Urinary bladder (tissue), 4 donors: ENCODE measurements at places on chromosomes 5 and 9. TPM values are rescaled to one million over a fixed set of nuclear protein-coding genes. Genes with fewer than 3 reads are reported as not detected.

DNA sequence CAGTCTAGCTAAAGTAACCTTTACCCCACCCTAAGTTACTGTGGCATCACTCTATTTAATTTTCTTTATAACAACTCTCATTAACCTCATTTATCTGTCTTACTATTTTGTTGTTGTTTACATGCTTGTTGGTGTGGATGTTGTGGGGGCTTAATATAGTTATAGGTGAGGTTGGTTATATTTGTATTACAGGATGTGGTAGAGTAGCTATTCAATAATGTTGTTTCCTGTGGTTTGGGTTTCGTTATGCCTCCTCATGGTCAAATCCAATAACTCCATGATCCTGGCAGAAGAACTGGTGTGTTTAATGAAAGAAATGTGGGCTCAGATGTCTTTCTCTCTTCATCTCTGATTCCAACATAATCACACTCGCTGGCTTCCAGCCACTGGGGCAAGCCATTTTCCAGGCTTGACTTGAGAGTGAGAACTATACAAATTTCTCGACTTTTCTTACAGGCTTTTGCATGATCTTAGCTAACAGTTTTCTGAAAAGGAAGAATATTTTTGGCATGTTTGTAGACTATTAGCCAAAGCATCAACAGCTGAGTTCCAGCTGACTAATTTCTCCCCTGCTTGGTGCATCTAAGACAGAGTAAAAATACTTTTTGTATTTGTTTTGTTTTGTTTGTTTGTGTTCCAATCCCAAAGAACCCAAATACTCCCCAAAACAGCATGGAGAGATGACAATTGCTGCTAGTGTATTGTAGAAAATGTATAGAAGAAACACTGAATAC is 303.7 kb upstream of the PAPPA start:
- DNase-seq = no peak

DNA sequence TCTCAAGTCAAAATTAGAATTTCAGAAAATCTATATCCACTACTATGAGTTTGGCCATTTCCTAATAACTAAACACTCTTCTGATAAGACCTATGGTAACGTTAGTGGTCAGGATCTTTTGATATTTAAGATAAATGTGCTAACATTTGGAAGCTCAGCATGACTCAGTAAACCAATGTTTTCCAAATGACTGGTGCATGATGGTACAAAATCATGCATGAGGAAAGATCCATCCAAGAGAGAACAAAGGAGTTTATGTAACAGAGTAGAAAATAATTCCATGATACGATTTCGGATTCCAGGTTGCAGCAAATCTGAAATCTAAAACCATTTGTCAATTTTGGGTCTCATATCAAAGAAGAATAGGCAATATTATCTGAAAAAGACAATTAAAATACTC is 279.2 kb downstream of the NSG2 start:
- DNase-seq = no peak

GRCh38 chr9:137294681-137295237 is 7.3 kb downstream of the NRARP start:
- no peak for DNase-seq

DNA sequence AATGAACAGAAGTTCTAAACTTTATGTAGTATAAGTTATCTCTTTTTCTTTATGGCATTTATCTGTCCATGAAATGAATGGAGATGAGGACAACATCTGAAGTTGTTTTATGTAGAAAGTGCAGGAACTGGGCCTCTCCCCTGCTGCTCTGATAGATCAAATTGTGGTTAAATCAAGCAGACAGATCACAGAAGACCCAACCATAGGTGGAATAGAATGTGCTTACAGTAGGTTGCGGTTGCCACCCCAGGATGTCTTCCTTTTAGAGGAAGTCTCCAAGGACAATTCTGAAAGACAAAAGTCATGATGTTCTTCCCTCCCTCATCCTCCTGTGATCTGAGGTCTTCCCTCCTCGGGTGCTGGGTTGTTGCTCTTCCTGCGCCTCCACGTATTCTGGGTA is 12.9 kb downstream of the RASGRF2 start:
- DNase-seq = no peak

STXBP1 gene
- 28.9 TPM for polyA plus RNA-seq

GPR151 gene
- not detected for polyA plus RNA-seq

GRCh38 chr9:112076814-112077213 is 98.3 kb downstream of the SUSD1 start:
- DNase-seq = no peak

- no peak for DNase-seq
Observed at GRCh38 chr9:112569186-112569585, 82.6 kb downstream of the KIAA1958 start.

DMRTA1 gene
- 0.14 TPM for polyA plus RNA-seq

DNA sequence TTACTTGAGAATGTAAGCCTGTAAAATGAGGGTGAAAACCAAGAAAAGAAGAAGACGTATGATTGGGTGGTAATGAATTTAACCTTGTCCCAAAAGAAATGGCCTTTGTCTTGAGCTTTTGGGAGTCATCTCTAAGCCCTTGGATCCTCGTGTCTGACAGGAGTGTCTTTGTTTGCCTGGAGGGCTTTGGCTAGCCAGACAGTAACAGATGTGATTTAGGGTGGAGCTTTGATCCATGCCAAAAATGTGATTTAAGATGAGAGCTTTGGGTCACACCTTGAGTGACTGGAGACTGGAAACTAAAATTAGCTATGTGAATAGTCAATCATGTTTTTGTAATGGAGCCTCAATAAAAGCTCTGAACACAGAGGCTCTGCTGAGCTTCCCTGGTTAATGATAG is 25.9 kb upstream of the ZFAND5 start:
- DNase-seq = no peak

DNA sequence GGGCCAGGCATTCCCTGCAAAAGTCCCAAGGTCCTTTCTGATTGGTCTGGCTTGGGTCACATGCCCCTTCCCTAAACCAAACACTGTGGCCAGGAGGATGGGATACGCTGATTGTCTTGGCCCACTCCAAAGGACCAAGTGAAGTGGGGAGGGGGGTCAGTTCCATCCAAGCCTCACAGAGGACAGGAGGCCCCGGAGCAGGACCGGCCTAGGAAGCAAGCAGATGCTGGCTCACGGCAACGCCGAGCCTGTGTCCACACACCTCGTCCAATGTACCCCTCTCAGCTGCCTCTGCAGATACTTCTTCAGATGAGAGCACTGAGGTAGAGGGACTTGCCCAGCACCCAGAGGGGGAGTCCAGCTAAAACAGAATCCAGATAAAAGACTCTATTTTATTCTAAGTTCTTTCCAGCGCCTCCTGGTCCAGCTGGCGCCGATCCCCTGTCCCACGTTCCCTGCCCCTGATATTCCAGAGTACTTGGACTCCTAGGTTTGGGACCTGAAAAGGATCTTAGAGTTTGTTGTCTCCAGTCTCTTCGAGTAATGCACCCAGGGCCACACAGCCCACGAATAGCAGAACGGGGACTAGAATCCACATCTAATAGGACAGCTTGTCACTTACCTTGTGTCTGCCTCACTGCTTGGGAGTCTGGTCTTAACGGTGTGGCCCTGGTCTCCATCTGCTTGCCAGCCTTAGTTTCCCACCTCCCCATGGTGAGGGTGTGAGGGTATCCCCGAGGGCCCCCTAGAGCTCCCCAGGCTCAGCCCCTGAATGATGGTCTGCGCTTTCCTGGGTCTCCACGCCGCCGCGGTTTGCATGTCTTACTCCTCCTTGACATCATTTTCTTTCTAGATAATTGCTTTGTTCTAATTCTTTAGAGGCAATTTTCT is 72.4 kb upstream of the UNC5A start:
- no peak for DNase-seq

- no peak for DNase-seq
Observed at GRCh38 chr5:174311121-174311520, 265.6 kb downstream of the NSG2 start.

ICE1 gene
- polyA plus RNA-seq = 12.6 TPM

GRCh38 chr5:39226100-39226451 is 6.7 kb upstream of the FYB1 start:
- no peak for DNase-seq

DNA sequence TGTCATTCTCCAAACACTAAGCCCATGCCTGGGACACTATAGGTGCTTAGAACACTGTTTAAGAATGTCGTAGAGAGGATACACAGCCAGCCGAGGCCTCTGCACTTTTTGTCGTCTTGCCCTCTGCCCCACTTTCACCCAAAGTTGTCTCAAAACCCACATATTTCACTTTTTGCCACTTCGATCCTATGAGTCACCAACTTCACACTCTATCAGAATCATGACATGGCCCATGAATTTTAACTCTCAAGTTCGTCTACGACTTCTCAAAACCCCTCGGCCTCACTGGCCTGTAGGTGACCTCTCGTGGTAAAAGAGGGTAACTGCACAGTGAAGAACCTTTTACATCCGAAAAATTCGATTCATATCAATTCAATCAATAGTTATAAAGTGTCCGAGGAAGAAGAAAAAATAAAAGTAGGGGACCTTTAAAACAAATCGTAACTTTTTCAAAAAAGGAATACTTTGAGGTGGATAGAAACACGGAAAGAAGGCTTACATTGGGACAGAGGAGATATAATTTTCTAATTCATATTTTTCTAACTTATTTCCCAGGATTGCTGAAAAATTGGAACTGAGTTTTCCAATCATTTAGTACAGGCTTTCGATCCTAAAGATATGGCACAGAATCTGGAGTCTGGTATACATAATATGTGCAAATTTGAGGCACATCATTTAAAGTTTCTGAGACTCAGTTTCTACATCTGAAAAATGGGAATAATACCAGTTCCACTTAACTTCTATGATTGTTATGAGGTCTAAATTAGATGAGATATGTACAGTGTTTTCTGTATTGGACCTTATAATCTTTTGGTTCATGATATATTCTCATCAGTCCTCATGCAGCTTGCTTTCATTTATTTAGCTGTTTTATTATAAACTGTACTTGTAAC is 122.6 kb downstream of the APBA1 start:
- no peak for DNase-seq

- no peak for DNase-seq
Observed at GRCh38 chr5:75044406-75044805, 8.0 kb downstream of the GCNT4 start.

GRCh38 chr5:3993856-3994473 is 398.3 kb downstream of the IRX1 start:
- no peak for DNase-seq

GRCh38 chr9:81609782-81610739 is 79.3 kb downstream of the TLE1 start:
- DNase-seq = no peak

- no peak for DNase-seq
Observed at GRCh38 chr5:56262279-56262678, 29.1 kb upstream of the ANKRD55 start.

DNA sequence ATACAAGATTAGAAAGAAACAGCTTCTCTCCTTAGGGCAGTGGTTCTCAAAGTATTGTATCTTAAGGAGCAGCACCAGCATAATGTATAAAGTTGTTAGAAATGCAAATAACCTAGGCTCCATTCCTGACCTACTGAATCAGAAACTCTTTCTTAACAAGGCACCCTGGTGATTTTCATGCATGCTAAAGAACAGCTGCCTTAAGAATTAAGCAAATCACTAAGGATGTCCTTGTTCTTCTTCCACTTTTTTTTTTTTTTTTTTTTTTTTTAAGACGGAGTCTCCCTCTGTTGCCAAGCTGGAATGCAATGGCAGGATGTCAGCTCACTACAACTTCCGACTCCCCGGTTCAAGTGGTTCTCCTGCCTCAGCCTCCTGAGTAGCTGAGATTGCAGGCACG is 1095.2 kb upstream of the EDIL3 start:
- DNase-seq = no peak

DNA sequence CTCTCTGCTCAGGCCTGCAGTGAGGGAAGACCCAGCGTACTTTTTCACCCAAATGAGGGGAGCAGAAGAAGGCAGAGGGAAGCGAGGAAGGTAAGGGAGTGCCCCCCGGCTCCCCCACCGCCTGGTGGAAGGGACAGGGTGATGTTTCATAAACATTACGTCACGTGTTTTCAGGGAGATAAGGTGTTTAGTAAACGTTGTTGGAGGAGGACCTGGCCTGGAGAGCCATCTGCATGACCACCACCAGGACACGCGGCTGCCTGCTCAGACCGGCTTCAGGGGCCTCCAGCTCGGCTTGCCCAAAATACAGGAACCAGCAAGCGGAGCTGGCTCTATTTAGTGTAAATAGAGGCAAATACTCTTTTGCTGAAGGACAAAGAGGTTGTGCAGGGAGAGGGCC is 40.0 kb upstream of the C5orf58 start:
- DNase-seq = no peak
